ENCODE measurements at places on chromosomes 2 and 18.
A peak's percentile ranks its signal among the peaks of the same experiment; 100 is the strongest.

- DNase-seq: no peak
Measured at GRCh38 chr2:111634995-111635538, 248.9 kb downstream of the ANAPC1 start.

- no peak for DNase-seq
Measured at GRCh38 chr2:9390991-9391390, 32.3 kb downstream of the ITGB1BP1 start.

- DNase-seq: no peak
Measured at GRCh38 chr2:150424406-150424805, 63.1 kb downstream of the RND3 start.

GRCh38 chr2:120568975-120569268 lies 166.7 kb upstream of the GLI2 start:
- no peak for DNase-seq

- DNase-seq: no peak
Measured at GRCh38 chr2:12617853-12618252, 98.9 kb upstream of the TRIB2 start.

- DNase-seq: no peak
Measured at GRCh38 chr2:28413152-28413898, 20.7 kb downstream of the FOSL2 start.

GRCh38 chr2:234025466-234025865 lies 25.0 kb upstream of the SPP2 start:
- DNase-seq: no peak

DNA sequence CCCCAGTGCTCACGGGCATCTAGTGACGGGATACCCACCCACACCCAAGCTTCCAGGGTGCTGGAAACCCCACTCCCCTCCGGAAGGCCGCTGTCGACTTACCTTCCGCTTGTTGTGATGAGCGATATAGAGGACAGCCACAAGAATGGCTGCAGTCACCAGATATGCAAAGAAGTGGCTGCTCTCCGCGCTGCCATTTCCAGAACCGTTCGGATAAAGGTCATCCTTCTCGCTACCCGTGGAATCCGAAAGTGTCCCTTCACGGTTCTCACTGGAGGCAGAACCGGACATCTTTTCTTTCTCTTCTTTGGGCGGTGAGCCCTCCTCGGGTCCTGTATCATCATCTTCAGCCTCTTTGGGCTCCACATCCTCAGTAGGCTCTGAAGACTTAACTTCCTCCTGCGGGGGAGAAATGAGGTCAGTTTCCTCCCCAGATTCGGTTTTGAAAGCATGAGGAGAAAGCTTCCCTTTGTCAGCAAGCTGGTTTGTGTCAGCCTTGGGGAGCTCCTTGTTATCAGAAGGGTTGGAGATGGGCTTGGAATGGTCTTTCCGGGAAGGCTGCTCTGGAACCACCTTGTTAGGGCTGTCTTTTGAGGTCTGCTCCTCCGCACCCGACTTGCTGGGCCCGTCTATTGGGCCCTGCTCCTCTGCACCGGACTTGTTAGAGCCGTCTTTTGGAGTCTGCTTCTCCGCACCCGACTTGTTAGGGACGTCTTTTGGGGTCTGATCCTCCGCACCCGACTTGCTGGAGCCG lies 1.2 kb downstream of the TGOLN2 start:
- peak; percentile 16 for DNase-seq

- no peak for DNase-seq
Measured at GRCh38 chr18:46184727-46185126, 80.5 kb downstream of the HAUS1 start.

- no peak for DNase-seq
Measured at GRCh38 chr2:96668771-96669170, 26.2 kb downstream of the FER1L5 start.

DNA sequence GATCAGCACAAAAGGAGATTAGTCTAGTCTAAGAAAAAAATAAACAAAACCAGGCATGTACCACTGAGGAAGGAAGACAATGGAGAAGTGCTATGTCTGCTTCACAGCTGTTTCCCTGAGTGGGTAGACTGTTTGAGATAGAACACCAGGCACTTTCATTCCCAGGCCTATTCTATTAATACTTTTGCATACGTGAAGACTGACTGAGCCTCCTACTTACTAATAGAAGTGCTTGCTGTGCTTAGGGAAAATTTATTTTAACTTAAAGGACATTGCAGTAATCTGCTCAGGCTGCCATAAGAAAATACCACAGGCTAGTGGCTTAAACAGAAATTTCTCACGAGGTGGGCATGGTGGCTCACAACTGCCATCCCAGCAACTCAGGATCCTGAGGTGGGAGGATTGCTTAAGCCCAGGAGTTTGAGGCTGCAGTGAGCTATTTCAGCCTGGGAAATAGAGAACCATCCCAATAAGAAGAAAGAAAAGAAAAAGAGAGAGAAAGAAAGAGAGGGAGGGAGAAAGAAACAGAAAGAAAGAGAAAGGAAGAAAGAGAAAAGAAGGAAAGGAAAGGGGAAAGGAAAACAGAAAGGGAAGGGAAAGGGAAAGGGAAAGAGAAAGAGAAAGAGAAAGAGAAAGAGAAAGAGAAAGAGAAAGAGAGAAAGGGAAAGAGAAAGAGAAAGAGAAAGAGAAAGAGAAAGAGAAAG lies 33.0 kb downstream of the CMPK2 start:
- no peak for DNase-seq

DNA sequence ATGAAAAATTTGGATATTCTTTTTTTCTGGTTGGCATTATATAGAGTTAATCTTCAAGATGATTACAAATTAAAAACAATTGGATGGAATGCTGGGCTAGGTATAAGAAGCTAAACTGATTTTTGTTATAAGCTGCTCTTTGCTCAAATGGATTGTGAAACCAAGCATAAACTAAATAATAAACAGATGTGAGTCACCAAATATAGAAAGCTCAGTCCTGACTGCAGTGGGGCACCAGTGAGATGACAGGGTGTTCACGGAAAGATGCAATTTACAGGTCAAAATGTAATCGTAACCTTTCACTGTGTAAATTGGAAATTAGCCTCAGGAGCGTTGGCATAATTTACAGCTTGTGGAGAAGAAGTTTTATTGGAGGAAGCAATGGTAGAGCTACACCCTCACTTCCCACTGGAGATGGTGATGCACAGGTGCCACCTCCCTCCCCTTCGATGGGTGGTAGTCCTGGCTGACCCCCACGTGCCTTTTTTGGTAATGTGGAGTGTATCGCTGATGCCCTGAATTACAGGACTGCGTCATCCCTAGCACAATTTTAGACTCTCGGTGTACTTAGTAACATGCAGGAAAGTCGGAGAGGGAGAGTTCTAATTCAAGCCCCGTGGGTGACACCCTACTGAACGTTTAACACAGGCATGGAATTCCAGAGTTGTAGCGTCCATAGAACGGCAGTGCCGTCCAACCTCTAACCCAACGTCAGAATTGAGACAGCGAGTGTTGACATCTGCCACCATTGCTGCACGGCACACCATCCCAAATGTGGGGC lies 73.9 kb upstream of the NFATC1 start:
- no peak for DNase-seq
